ENCODE measurements at places on chromosomes 2 and 18.

- DNase-seq: no peak
Measured at GRCh38 chr18:41326311-41326710, 628.7 kb upstream of the PIK3C3 start.

GRCh38 chr2:58289029-58289428, 47.9 kb upstream of the FANCL start:
- no peak for DNase-seq

DNA sequence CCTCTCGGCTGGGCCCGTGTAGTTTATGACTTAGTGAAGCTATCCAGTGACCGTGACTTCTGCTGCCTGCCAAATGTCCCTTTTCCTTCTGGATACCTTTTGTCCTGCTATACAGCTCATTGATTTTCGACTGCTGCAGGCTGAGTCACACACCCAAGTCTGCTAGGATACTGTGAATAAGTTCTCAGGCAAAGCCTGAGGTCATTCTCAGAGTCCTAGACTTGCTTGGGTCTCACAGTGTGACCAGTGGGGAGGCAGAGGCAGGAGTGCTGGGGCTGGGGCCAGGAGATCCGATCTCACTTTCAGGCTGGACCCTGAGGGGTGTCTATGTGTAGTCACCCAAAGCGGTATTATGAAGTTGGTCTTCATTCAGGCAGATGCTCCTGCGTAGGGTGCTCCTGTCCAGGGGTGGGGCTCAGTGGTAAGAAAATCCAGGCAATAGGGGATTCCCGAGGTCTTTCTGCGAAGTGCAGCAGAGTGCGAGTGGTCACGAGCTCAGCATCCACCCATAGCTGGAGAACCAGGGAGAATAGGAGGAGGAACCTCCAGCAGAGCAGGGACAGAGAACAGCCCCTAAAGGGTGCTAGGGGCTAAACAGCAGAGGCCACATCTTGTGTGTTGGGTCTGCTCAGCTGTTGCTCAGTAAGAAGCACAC, 268.6 kb upstream of the NCKAP5 start:
- no peak for DNase-seq

GRCh38 chr2:231877533-231878456, 48.4 kb downstream of the NPPC start:
- no peak for DNase-seq

GRCh38 chr18:37274309-37275236, 291.0 kb downstream of the CELF4 start:
- DNase-seq: no peak
